ENCODE measurements at places on chromosomes 6 and 20. TPM values are rescaled to one million over a fixed set of nuclear protein-coding genes. Genes with fewer than 3 reads are reported as not detected.

Gene AGPAT4
- total RNA-seq: 3.5 TPM

Gene PAX1
- total RNA-seq: not detected

Gene TPX2
- total RNA-seq: 102 TPM

Gene SIRPA
- 20.8 TPM for total RNA-seq

Gene TXLNB
- not detected for total RNA-seq

Gene PLCB1
- 1.2 TPM for total RNA-seq

Gene PTK6
- 3.5 TPM for total RNA-seq

Gene SYNDIG1
- total RNA-seq: 1.6 TPM

Gene HLA-A
- 128 TPM for total RNA-seq

Gene PNRC1
- total RNA-seq: 39.2 TPM

Gene FAM110A
- 10.3 TPM for total RNA-seq

Gene EBF4
- 2.7 TPM for total RNA-seq

Gene TRIM10
- not detected for total RNA-seq

Gene NUS1
- 24.0 TPM for total RNA-seq

Gene EPM2A
- total RNA-seq: 2.8 TPM

Gene SLC17A9
- 0.06 TPM for total RNA-seq

Gene RHAG
- not detected for total RNA-seq

Gene SLC29A1
- total RNA-seq: 49.9 TPM

Gene LPA
- 0.09 TPM for total RNA-seq

Gene EEF1A2
- 146 TPM for total RNA-seq

Gene CENPW
- total RNA-seq: 28.8 TPM

Gene TGM3
- total RNA-seq: 0.08 TPM

Gene FAM162B
- not detected for total RNA-seq

Gene SPATA25
- total RNA-seq: 0.52 TPM

Gene SLC22A1
- total RNA-seq: 2.0 TPM

Gene LY6G6D
- total RNA-seq: not detected

Gene TUBB2B
- 15.3 TPM for total RNA-seq

Gene TNFRSF6B
- 0.97 TPM for total RNA-seq

Gene EYA2
- 2.4 TPM for total RNA-seq

Gene ATP9A
- 12.2 TPM for total RNA-seq

Gene GPLD1
- total RNA-seq: 1.1 TPM

Gene GMPR
- 6.5 TPM for total RNA-seq

Gene ZC3H12D
- total RNA-seq: 0.12 TPM

Gene IL17A
- not detected for total RNA-seq

Gene SNX14
- total RNA-seq: 37.6 TPM

Gene GSTA4
- 8.5 TPM for total RNA-seq

Gene NUP153
- total RNA-seq: 26.0 TPM

Gene MOG
- total RNA-seq: not detected

Gene EDN1
- 38.8 TPM for total RNA-seq

Gene ZSCAN16
- 4.2 TPM for total RNA-seq

Gene NKX2-4
- not detected for total RNA-seq

Gene REPS1
- total RNA-seq: 28.0 TPM

Gene PPP1R14C
- 2.8 TPM for total RNA-seq

Gene GRM4
- total RNA-seq: 0.15 TPM

Gene GNMT
- total RNA-seq: 0.13 TPM

Gene LY6G5B
- 3.6 TPM for total RNA-seq

Gene RBPJL
- not detected for total RNA-seq

Gene IL17F
- not detected for total RNA-seq

Gene RAB22A
- 10.4 TPM for total RNA-seq

Gene SRSF12
- 1.6 TPM for total RNA-seq
